Pancreas (tissue), 10 donors: ENCODE measurements at places on chromosomes 11 and 22.

DNA sequence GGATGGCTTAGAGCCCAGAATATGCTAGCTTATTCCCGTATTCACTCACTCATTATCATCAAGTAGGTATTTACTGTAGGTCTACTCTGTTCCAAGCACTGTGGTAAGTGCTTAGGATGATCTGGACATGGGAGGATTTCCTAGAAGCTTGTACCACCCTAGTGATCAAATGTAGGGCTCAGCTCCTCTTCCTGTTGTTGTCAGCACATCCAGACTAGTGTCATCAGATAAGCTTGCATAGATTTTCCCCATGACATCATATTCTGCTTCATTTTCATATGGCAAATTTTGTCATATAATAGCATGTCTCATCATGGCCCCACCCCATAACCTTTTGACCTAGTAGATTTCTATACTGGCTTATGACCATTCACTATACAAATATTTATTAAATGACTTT, 19.3 kb upstream of the NUCB2 start:
- no peak for DNase-seq

- DNase-seq: no peak
These were observed 371.8 kb upstream of the CHORDC1 start for GRCh38 chr11:90594658-90595057.

- no peak for DNase-seq
These were observed 25.5 kb downstream of the TCP11L1 start for GRCh38 chr11:33064866-33065265.

GRCh38 chr11:65883786-65884715, 4.2 kb downstream of the FIBP start:
- peak; percentile 65 for DNase-seq

DNA sequence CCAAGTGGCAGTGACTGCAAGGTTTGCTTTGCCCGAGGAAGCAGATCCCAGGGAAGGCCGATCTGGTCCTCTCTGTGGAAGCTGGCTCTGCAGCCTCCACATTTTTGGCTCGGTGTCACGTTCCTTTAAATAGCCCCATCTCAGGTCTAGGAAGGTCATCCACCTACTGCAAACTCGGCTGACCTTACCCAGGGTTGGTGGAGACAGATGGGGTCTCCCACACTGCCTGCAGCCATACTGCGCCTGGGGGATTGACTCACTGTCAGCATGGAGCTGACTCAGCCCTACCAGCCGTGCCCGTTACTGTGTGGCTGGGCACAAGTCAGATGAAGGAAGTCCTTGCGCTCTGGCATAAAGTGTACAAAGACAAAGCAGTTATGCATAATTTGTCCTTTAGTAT, 16.9 kb downstream of the CDPF1 start:
- peak; percentile 78 for DNase-seq

GRCh38 chr11:73173755-73174494, 31.8 kb upstream of the FCHSD2 start:
- DNase-seq: peak; percentile 51

DNA sequence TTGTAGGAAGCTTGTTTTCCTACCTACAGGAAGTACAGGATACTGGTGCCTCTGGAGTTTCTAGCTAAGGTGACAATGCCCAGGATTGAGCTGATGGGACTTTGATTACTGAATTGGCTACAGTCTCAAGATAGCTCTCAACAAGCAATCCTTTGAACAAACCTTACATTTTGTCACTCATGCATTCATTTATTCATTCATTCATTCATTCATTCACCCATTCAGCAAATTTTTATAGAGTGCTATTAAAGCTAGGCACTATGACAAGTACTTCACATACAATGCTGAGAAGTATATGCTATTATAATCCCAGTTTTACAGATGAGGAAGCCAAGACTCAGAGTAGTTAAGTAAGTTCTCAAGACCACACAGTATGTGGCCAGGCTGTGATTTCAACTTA, 103.1 kb upstream of the MTMR2 start:
- DNase-seq: no peak

GRCh38 chr11:77100166-77101042, 2.2 kb upstream of the OMP start:
- no peak for DNase-seq

- no peak for DNase-seq
These were observed 13.6 kb downstream of the KCNJ5 start for GRCh38 chr11:128904656-128905344.

- no peak for DNase-seq
These were observed 39.7 kb downstream of the TIMP3 start for GRCh38 chr22:32841175-32841574.
